Sigmoid colon (tissue), 7 donors: ENCODE measurements at places on chromosomes 16 and 17. TPM values are rescaled to one million over a fixed set of nuclear protein-coding genes. Genes with fewer than 3 reads are reported as not detected.

DNA sequence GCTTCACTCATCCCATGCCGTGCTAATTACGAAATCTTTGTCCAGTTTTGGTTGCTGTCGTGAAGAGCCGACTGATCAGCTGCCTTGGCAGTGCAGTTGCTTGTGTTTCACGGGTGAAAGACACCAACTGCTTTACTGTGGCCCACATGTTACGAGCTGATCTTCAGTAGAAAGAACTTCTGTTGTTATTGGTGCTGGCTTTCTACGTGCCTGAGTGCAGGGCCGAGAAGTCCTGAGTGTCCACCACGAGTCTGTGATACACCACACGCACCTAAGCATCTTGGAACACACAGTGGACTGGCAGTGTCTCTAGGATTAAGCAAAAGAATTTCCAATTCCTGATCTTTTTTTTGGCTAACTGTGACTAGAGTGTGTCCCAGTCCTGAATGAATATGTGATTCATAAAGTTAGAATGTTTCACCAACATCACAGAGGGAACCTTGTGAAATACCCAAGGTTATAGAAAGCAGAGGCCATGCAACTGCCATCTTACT is 70.4 kb upstream of the CLEC18A start:
- DNase-seq = no peak
- H3K36me3 ChIP-seq = peaks cover 24% of the 10 kb centered on the region
- H3K4me3 ChIP-seq = no peak overlapping the region
- no peaks in the 10 kb centered on the region for H3K4me1 ChIP-seq

GRCh38 chr16:67668495-67669157 is 2.0 kb downstream of the C16orf86 start:
- peak overlapping the region; percentile 93 for H3K27ac ChIP-seq
- no peak overlapping the region for H3K4me3 ChIP-seq
- H3K36me3 ChIP-seq = no peaks in the 10 kb centered on the region
- DNase-seq = no peak
- no peaks in the 10 kb centered on the region for H3K27me3 ChIP-seq

Gene MEOX1
- total RNA-seq = 2.9 TPM

GRCh38 chr16:19749571-19750080 is 31.6 kb downstream of the IQCK start:
- H3K4me1 ChIP-seq = no peaks in the 10 kb centered on the region
- no peaks in the 10 kb centered on the region for H3K27me3 ChIP-seq
- DNase-seq = no peak
- no peak overlapping the region for H3K27ac ChIP-seq
- H3K4me3 ChIP-seq = no peak overlapping the region
- no peaks in the 10 kb centered on the region for H3K36me3 ChIP-seq

- no peak overlapping the region for H3K4me3 ChIP-seq
- H3K27ac ChIP-seq = no peak overlapping the region
- H3K4me1 ChIP-seq = no peaks in the 10 kb centered on the region
- H3K27me3 ChIP-seq = no peaks in the 10 kb centered on the region
Measured at GRCh38 chr17:83179811-83180210, 100.4 kb downstream of the METRNL start.

DNA sequence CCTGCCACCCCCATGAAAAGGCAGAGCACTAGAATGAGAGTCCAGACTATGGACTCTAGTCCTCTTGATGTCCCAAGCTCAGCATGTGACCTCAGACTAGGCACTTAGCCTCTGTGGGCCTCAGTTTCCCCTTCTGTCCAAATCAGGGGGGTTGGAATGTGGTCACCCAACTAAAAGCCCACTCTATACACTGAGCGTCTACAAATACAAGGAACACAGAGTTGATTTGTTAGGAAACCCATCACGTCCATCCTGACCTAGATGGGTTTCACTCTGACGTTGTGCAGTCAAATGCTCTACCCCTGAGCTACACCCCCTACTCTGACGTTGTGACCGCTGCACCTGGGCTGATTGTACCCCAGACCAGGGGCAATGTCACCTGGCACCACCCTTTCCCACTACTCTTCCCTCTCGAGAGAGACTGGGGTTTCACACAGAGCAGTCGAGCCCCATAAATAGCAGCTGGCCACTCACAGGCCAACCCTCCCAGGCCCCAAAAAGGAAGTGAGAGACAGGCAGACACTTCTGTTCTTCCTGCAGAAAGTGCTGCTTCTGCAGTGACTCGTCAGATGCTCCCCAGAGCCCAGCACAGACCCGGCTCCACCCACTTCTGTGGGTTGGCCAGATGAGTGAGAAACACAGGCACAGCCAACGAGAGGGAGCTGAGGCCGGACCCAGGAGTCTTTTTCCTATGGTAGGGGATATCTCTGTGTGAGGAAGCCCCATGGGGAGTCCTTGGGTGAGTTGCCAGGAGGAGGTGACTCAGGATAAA is 16.1 kb upstream of the TNFRSF13B start:
- H3K27me3 ChIP-seq = no peaks in the 10 kb centered on the region
- H3K4me1 ChIP-seq = peaks cover 9% of the 10 kb centered on the region
- peak overlapping the region; percentile 26 for H3K27ac ChIP-seq
- no peak overlapping the region for H3K4me3 ChIP-seq

GRCh38 chr17:48529683-48530009 is 1.2 kb downstream of the HOXB1 start:
- no peaks in the 10 kb centered on the region for H3K27me3 ChIP-seq
- no peak overlapping the region for H3K27ac ChIP-seq
- H3K4me1 ChIP-seq = peaks cover 11% of the 10 kb centered on the region
- DNase-seq = no peak
- H3K36me3 ChIP-seq = no peaks in the 10 kb centered on the region
- H3K4me3 ChIP-seq = no peak overlapping the region

- H3K4me1 ChIP-seq = no peaks in the 10 kb centered on the region
- peaks cover 29% of the 10 kb centered on the region for H3K27me3 ChIP-seq
- DNase-seq = peak; percentile 58
- no peak overlapping the region for H3K4me3 ChIP-seq
- H3K36me3 ChIP-seq = no peaks in the 10 kb centered on the region
Measured at GRCh38 chr16:66473051-66473571, 46.0 kb downstream of the BEAN1 start.

DNA sequence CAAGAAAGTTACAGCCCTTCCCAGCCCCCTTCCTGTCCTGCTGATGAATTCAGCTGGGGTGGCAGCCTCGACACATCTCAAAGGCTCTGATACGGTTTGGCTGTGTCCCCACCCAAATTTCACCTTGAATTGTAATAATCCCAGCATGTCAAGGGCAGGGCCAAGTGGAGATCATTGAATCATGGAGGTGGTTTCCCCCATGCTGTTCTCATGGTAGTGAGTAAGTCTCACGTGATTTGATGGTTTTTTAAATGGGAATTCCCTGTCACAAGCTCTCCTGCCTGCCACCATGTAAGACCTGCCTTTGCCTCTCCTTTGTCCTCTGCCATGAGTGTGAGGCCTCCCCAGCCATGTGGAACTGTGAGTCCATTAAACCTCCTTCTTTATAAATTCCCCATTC is 163.2 kb upstream of the FOXF1 start:
- DNase-seq = no peak
- H3K27me3 ChIP-seq = no peaks in the 10 kb centered on the region
- H3K27ac ChIP-seq = no peak overlapping the region
- no peaks in the 10 kb centered on the region for H3K36me3 ChIP-seq

GRCh38 chr16:66042341-66042740 is 324.1 kb upstream of the CDH5 start:
- no peak overlapping the region for H3K27ac ChIP-seq
- no peak overlapping the region for H3K4me3 ChIP-seq
- H3K36me3 ChIP-seq = no peaks in the 10 kb centered on the region
- H3K4me1 ChIP-seq = peaks cover 9% of the 10 kb centered on the region

DNA sequence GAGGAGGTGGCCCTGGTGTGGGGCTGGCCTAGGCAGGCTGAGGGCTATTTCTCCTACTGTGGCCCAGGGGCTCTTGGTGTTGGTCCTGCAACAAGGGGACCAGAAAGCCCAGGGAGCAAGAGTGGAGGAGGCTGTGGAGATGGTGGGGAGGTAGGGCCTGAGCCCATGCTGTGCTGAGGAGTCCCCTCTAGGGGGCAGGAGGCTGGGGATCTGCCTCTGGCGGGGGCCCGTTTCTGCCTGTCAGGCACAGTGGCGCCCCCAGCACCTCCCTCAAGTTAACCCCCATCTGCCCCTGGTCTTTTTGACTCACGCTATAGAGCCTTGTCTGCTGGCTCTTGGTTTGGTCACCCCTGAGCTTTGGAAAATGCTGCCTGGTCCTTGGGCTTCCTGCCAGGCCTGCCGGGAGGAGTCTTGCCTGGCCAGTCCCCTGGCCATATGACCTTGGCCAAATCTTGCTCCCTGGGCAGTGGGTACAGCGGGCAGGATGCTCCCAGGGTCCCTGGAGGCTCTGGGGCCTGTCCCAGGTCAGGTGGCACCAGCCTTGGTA is 5.9 kb downstream of the BAIAP2 start:
- H3K4me1 ChIP-seq = no peaks in the 10 kb centered on the region
- H3K27me3 ChIP-seq = no peaks in the 10 kb centered on the region
- no peak for DNase-seq
- H3K36me3 ChIP-seq = no peaks in the 10 kb centered on the region
- peak overlapping the region; percentile 92 for H3K27ac ChIP-seq

- DNase-seq = no peak
- H3K27me3 ChIP-seq = no peaks in the 10 kb centered on the region
- H3K4me1 ChIP-seq = no peaks in the 10 kb centered on the region
- H3K27ac ChIP-seq = no peak overlapping the region
Measured at GRCh38 chr16:80739523-80739922, 64.9 kb downstream of the CDYL2 start.

- no peaks in the 10 kb centered on the region for H3K4me1 ChIP-seq
- no peaks in the 10 kb centered on the region for H3K36me3 ChIP-seq
- no peak overlapping the region for H3K4me3 ChIP-seq
- DNase-seq = no peak
Measured at GRCh38 chr17:5931616-5932015, 138.6 kb upstream of the WSCD1 start.

Gene MSLN
- 0.54 TPM for total RNA-seq

Gene ITGB3
- total RNA-seq = 62.7 TPM

GRCh38 chr17:17388657-17389496 is 85.7 kb downstream of the NT5M start:
- no peak overlapping the region for H3K4me3 ChIP-seq
- no peaks in the 10 kb centered on the region for H3K36me3 ChIP-seq
- no peak overlapping the region for H3K27ac ChIP-seq
- no peaks in the 10 kb centered on the region for H3K4me1 ChIP-seq
- no peak for DNase-seq
- peaks cover 4% of the 10 kb centered on the region for H3K27me3 ChIP-seq

DNA sequence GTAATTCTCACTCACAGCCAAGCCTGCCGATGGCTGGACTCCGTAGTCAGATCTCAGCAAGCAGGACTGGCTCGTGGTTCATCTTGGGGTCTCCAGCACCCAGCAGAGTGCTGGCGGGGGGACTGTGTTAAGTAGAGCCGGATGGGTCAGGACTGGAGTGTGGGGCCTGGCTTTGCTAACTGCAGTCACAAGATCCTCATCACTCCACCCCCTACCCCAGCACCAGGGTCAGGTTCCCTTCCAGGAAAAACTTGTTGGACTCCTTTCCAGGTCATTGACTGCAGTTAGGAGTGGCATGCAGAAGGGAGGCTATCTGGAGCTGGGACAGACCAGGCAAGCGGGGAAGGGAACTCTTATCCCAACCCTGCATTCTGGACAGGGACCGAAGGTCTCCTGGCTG is 6.0 kb downstream of the CIITA start:
- no peak overlapping the region for H3K4me3 ChIP-seq
- H3K36me3 ChIP-seq = no peaks in the 10 kb centered on the region
- no peak for DNase-seq
- H3K27me3 ChIP-seq = peaks cover 7% of the 10 kb centered on the region
- H3K27ac ChIP-seq = no peak overlapping the region

- H3K4me1 ChIP-seq = no peaks in the 10 kb centered on the region
- DNase-seq = no peak
- no peak overlapping the region for H3K27ac ChIP-seq
- H3K27me3 ChIP-seq = no peaks in the 10 kb centered on the region
- no peaks in the 10 kb centered on the region for H3K36me3 ChIP-seq
- no peak overlapping the region for H3K4me3 ChIP-seq
Measured at GRCh38 chr17:51097708-51098446, 22.8 kb downstream of the SPAG9 start.
